ENCODE measurements at places on chromosomes 16 and 17. TPM values are rescaled to one million over a fixed set of nuclear protein-coding genes. Genes with fewer than 3 reads are reported as not detected.

The IL32 gene
- 1,147 TPM for total RNA-seq

The HSBP1 gene
- 23.1 TPM for total RNA-seq

The CEP112 gene
- total RNA-seq = 4.3 TPM

The TBC1D3E gene
- total RNA-seq = not detected

The CFAP52 gene
- total RNA-seq = not detected

DNA sequence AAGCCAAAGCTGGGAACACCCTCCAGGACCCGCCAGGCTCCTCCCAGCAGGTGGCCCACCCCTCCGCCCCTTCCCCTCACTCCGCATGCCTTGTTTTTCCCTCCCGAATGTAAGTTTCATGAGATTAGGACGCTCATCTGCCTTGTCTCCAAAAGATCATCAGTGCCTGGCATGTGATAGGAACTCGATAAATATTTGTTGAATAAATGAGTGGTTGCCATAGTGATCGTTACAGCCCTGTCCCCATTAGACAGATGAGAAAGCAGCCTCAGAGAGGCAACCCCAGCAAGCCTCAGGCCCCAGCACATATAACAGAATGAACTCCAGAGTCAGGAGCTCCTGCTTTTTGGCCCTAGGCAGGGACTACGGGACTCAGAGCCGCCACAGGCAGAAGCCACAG lies 5.0 kb downstream of the CAMKK1 start:
- peak overlapping the region; percentile 81 for H3K4me3 ChIP-seq
- peaks cover 48% of the 10 kb centered on the region for H3K4me1 ChIP-seq
- no peaks in the 10 kb centered on the region for H3K27me3 ChIP-seq
- DNase-seq = no peak
- H3K36me3 ChIP-seq = no peaks in the 10 kb centered on the region
- H3K27ac ChIP-seq = peak overlapping the region; percentile 92

GRCh38 chr17:31249835-31250141 lies 47.3 kb downstream of the OMG start:
- no peak overlapping the region for H3K4me3 ChIP-seq
- no peaks in the 10 kb centered on the region for H3K27me3 ChIP-seq
- H3K4me1 ChIP-seq = peaks cover 2% of the 10 kb centered on the region
- H3K36me3 ChIP-seq = peaks cover 6% of the 10 kb centered on the region
- H3K27ac ChIP-seq = no peak overlapping the region

DNA sequence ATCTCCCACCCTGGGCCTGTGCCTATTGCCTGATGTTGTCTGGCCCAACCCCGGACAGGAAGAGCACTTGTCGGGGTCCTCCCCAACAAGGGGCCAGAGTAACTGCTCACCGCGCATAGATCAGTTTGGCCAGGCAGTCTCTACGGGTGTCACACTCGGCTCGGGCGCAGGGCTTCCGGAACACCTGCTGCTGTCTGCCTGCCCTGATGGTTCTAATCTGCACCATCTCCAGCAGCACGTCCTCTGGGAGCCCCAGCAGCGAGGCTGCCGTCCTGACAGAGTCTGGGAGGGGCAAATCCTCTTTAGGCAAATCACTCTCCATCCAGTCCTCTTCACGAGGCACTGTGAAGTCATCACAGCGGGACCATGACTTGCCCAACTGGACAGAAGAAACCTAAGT lies 24.0 kb downstream of the MYO19 start:
- no peaks in the 10 kb centered on the region for H3K27me3 ChIP-seq
- H3K27ac ChIP-seq = no peak overlapping the region
- H3K4me1 ChIP-seq = peaks cover 4% of the 10 kb centered on the region
- no peak overlapping the region for H3K4me3 ChIP-seq
- no peak for DNase-seq

DNA sequence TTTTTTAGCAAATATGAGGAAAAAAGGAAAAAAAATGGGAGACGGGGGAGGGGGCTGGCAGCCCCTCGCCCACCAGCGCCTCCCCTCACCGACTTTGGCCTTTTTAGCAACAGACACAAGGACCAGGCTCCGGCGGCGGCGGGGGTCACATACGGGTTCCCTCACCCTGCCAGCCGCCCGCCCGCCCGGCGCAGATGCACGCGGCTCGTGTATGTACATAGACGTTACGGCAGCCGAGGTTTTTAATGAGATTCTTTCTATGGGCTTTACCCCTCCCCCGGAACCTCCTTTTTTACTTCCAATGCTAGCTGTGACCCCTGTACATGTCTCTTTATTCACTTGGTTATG lies 1.2 kb upstream of the TMEM88 start:
- no peak for DNase-seq
- no peaks in the 10 kb centered on the region for H3K27me3 ChIP-seq
- peak overlapping the region; percentile 81 for H3K27ac ChIP-seq
- no peaks in the 10 kb centered on the region for H3K36me3 ChIP-seq
